ENCODE measurements at places on chromosomes 3 and 15.

- DNase-seq, result no peak
Measured at GRCh38 chr3:127584734-127585133, 5.8 kb downstream of the TPRA1 start.

GRCh38 chr3:58484045-58484721 is 7.7 kb upstream of the KCTD6 start:
- no peak for DNase-seq

GRCh38 chr3:106157411-106157810 is 288.6 kb upstream of the CBLB start:
- no peak for DNase-seq

DNA sequence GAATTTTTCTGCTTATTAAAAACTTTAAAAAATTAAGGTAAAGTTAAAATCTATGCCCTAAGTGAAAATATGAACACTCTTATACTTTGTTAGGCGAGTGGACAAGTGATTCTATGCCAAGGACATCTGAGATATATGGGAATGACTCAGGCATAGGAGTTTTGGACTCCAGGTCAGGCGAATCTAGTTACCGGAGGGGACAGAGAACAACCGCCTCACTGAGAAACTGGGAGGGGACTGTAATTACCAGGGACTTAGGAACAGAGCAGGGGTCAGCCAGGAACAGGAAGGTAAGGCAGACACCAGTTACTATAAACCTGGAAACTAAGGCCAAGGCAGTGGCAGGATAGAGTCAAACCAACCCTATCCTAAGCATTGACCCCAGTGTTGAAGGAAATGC is 16.8 kb upstream of the ATP1B3 start:
- no peak for DNase-seq

DNA sequence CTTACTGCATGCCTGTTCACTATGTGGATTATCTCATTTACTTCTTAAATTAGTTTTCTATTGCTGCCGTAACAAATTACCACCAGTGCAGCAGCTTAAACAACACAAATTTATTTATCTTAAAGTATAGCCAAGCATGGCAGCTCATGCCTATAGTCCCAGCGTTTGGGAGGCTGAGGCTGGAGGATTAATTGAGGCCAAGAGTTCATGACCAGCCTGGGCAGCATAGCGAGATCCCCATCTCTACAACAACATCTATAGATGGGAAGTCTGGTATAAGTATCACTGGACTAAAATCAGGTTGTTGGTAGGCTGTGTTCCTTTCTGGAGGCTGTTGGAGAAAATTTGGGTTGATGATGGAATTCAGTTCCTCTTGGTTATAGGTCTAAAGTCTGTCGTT is 5.1 kb downstream of the SLC2A2 start:
- no peak for DNase-seq

- DNase-seq, result no peak
Measured at GRCh38 chr3:123651449-123652341, 66.8 kb upstream of the HACD2 start.

DNA sequence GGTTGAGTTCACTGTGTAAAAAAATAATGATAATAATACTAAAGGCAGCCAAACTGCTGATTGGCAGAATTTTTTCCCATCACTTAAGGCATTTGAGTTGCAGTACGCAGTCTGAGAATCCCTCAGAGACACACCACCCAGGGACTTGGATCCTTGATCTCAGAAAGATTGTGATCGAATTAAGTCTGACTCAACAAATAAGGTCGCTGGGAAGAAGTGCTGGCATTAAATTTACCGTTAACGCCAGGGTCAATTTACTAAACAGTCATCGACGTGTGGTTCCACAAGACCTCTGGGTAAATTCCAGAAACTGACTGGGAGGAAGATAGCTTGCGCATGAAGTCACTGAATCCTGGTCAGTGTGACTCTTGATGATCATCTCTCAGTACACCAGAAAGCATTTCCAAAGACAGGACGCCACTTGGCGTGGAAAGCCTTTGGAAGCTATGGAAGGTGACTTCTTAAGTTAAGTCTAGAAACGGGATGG is 48.3 kb upstream of the CGNL1 start:
- no peak for DNase-seq

GRCh38 chr15:82966671-82967071 is 14.2 kb upstream of the HOMER2 start:
- no peak for DNase-seq

DNA sequence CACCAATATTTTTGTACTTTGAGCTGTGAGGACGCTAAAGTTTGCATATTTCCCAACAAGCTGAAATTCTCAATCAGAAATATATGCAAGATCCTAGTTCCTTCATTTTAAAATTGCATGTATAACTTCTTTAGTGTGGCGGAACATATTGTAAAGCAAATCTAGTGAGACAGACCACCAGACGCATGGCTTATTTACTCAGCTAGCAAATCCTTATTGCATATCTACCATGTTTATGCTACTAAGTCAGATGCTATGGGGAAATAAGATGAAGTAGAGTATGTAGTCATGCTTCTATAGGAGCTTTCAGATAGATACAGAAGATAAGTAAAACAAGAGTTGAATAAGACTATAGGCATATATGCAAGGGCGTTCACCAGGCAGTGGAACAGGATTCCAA is 62.0 kb downstream of the C3orf70 start:
- DNase-seq, result no peak

- DNase-seq, result no peak
Measured at GRCh38 chr3:74559261-74559660, 55.2 kb downstream of the CNTN3 start.

DNA sequence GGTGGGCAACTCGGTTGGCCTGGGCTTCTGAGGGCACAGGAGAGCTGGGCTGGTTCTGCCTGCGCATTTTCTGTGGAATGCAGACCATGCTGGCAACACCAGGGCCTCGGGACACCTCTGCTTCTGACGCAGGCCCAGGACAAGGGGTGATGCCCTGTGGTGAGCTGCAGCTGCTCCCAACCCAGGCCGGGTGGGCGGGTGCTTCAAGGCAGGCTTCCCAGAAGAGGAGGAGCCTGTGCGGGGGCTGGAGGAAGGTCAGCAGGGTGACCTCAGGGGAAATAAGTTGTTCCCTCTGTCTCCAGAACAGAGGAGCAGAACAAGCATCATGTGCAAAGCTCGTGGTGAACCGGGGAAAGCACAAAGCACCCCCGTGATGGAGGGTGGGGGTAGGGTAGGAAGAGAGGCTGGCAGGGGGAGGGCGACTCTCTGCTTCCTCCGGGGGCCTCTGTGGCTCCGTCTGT is 11.0 kb upstream of the PLXNA1 start:
- no peak for DNase-seq

GRCh38 chr3:65811086-65811761 is 227.5 kb downstream of the MAGI1 start:
- no peak for DNase-seq

- DNase-seq, result no peak
Measured at GRCh38 chr15:77327168-77327567, 92.7 kb downstream of the PEAK1 start.

DNA sequence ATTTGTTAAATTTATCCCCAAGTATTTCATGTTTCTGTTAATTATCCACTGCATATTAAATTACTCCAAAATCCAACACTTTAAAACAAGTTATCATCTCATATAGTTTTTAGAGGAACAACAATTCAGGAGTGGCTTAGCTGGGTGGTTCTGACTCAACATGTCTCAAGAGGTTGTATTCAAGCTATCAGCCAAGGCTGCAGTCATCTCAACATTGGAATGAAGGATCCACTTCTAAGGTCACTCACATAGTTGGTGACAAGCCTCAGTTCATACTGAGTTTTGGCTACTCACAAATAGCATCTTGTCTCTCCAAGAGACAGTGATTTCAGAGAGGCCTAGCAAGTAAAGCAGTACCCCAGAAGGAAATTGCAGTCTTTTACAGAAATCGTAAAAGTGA is 134.7 kb downstream of the NR2E3 start:
- DNase-seq, result no peak

- DNase-seq, result no peak
Measured at GRCh38 chr3:30308131-30308530, 298.3 kb upstream of the TGFBR2 start.

DNA sequence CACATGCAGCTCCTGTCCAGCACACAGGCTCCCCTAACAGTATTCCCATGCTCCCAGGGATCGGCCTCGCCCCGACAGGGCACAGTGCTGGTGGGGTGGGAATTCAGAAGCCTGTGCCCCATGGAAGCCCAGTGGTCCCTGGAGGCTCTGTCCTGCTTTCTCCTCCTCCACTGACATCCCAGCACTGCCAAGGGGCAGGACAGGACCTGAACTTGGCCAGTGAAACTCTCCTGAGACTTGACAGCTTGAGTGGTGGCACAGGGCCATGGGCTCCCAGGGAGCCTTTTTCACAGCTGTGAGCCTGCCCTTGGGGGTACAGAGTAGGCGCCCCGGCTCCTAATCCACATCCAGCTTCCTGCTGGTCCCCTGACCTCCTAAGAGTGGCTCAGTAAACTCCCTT is 38.4 kb downstream of the IQSEC1 start:
- no peak for DNase-seq

- no peak for DNase-seq
Measured at GRCh38 chr3:4546346-4547178, 53.4 kb downstream of the ITPR1 start.

DNA sequence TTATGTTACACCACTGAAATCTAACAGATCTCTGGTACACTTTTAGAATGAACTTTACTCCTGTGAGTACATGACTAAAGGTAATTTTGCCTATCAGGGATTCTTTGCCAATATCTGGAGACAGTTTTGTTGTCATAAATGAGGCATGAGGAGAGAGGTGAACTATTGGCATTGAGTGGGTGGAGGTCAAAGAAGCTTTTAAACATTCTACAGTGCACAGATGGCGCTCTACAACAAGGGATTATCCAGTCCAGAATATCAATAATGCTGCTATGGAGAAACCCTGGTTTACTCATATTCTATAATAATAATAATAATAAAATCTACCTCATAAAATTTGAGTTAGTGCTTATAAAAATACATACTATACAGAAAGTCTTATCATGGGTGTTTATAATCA is 702.3 kb downstream of the SI start:
- no peak for DNase-seq

DNA sequence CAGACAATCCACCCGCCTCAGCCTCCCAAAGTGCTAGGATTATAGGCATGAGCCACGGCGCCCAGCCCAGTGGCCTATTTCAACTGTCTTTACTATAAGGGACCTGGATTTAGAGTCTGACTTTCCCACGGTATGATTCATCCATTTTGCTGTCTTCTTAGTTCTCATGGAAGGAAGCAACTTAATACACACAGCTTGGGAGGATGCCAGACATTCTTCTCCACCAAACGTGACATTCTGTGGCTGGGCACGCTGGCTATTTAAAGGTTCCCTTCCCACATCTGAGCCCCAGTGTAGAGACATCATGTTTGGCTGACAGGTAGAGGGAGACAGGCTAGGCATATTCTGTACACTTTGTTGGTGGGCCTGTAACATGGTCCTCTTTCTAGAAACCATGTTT is 26.2 kb downstream of the FAM43A start:
- no peak for DNase-seq

DNA sequence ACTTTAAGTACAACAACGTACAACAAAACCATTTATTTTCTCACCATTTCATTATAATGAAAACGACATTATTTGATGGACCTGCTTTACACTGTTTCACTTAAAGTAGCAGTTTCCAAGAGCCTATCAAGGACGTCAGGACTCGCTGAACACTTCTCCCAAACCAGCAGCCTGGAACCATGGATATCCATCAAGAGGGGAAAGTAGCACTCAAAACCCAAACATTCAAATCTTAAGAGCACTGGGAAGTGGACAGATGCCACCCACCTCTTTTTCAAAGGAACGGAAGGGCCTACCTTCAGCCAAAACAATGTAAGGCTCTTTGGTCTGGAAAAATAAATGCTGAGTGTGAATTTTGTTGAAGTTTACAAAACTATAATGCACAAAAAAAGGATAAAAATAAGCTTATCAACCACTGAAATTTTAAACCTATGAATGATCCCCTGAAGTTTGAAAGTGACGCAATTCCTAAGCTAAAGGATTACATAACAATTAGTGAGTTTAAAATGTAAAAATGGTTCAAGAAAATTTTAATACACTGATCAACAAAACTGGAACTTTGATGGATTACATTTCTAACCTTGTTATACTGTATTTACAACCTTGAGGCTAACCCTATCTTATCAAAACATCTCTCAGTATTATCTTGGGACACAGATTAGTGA is 4.6 kb downstream of the PIK3R4 start:
- DNase-seq, result no peak

DNA sequence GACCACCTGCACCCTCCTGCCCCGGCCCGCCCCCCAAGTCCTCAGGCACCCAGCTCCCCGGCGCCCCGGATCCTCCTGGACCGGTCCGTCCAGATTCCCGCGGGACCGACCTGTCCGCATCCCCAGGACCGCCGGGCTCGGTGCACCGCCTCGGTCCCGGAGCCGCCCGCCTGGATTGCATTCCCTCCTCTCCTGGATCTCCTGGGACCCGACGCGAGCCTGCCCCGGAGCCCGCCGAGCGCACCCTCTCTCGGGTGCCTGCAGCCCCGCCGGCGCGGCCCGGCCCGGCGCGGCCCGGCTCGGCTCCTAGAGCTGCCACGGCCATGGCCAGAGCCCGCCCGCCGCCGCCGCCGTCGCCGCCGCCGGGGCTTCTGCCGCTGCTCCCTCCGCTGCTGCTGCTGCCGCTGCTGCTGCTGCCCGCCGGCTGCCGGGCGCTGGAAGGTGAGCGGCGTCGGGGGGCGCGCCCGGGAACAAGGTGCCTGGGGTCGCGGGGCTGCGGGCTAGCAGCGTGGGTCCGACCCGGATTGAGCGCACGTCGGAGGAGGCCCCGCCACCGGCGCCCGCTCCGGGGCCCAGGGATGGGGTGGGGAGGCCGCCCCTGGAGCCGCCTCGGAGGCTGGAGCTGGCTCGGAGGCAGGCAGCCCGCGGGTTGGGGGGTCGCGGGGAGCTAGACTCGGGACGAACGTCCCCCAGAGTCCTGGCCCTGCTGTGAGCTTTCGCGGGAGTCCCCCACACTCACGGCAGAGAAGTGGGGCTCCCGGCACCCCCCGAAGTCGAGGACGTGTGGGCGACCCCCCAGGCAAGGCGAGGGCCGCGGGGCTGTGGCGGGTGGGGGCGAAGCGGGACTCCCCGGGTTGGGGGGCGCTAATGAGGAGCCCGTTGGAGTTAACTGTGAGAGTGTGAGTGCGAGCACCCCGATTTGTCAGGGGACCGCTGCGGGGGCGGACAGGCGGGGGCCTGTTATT is 610 bp downstream of the EPHB3 start:
- DNase-seq, result no peak

DNA sequence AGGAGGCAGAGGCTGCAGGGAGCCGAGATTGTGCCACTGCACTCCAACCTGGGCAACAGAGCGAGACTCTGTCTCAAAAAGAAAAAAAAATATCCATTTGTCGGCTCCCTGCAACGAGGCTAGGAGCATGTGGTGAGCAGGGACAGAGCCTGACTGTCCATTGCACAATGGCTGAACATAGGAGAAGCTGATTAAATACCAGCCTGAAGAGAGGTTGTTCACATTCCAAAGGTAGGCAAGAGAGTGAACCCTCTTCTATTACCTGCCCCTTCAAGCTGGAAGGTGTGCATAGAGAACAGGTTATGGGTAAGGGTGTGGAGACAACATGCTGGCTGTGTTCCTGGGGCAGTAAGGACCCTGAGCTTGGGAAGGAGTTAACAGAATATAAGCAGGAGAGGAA is 78.7 kb downstream of the DAPK2 start:
- DNase-seq, result no peak
